Activated naive CD8-positive, alpha-beta T cell treated with anti-CD3 and anti-CD28 coated beads, Interleukin-2, amount 10 ng/mL, durations not matched to agents 7 days and 5 days (primary cell): ENCODE measurements at places on chromosomes 3 and 15. TPM values are rescaled to one million over a fixed set of nuclear protein-coding genes. Genes with fewer than 3 reads are reported as not detected.

DNA sequence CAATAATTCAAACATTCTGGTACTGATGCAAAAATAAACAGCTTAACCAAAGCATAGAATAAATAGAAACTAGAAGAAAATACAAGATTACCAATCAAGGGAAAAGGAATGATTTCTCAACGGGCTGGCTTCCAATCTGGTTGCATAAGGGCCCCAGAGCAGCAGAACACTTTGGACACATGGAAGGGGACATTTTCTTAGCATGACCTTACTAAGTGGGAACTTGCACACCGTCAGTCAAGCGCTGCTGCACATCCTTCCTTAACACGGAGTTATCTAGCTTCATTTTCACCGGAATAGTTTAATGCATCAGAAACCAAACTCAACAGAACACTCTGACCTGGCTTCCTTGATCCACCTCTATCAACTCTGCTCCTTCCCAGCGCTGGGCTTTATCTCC is 388.5 kb downstream of the VPS13C start:
- no peak overlapping the region for H3K4me3 ChIP-seq
- no peak for DNase-seq
- H3K36me3 ChIP-seq: no peaks in the 10 kb centered on the region
- H3K27ac ChIP-seq: no peak overlapping the region
- no peaks in the 10 kb centered on the region for H3K4me1 ChIP-seq
- H3K27me3 ChIP-seq: peaks cover 9% of the 10 kb centered on the region

- DNase-seq: peak; percentile 18
- peaks cover 8% of the 10 kb centered on the region for H3K27me3 ChIP-seq
- H3K4me1 ChIP-seq: peaks cover 34% of the 10 kb centered on the region
- no peak overlapping the region for H3K27ac ChIP-seq
- no peak overlapping the region for H3K4me3 ChIP-seq
Measured at GRCh38 chr15:99454107-99454809, 111.5 kb upstream of the MEF2A start.

- peaks cover 12% of the 10 kb centered on the region for H3K36me3 ChIP-seq
- no peak overlapping the region for H3K27ac ChIP-seq
- H3K4me1 ChIP-seq: peaks cover 57% of the 10 kb centered on the region
- no peak for DNase-seq
- H3K4me3 ChIP-seq: no peak overlapping the region
- no peaks in the 10 kb centered on the region for H3K27me3 ChIP-seq
Measured at GRCh38 chr15:91855684-91856489, 2.4 kb downstream of the SLCO3A1 start.

DNA sequence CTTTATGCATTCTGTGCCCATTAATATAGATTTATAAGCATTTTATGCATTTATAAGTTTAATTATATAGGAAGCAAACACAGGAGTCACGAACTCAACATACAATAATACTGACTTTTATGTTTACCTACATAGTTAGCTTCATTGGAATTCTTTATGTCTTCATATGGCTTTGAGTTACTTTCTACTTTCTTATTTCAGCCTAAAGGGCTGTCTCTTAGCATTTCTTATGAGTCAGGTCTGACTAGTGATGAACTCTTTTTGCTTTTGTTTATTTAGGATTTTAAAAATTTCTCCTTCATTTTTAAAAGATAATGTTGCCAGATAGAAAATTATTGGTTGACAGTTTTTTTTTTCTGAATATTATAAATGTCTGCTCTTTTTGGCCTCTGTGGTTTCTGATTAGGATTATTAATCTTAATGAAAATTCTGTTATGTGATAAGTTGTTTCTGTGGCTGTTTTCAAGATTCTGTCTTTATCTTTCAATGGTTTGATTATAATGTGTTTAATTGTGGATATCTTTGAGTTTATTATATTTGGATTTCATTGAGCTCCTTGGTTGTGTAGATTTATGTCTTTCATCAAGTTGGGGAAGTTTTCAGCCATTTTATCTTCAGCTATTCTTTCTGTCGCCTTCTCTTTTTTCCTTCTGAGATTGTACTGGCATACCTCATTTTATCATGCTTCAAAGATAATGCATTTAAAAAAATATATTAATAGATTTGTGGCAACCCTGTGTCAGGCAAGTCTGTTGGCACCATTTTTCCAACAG is 54.3 kb downstream of the ATP2C1 start:
- no peak for DNase-seq
- H3K36me3 ChIP-seq: peaks cover 40% of the 10 kb centered on the region
- H3K27me3 ChIP-seq: no peaks in the 10 kb centered on the region
- H3K4me3 ChIP-seq: no peak overlapping the region

- H3K27me3 ChIP-seq: peaks cover 1% of the 10 kb centered on the region
- no peak overlapping the region for H3K27ac ChIP-seq
- DNase-seq: no peak
- H3K4me3 ChIP-seq: no peak overlapping the region
- peaks cover 8% of the 10 kb centered on the region for H3K4me1 ChIP-seq
Measured at GRCh38 chr3:187858041-187858440, 112.8 kb upstream of the BCL6 start.

- no peak overlapping the region for H3K27ac ChIP-seq
- no peak for DNase-seq
- H3K4me1 ChIP-seq: no peaks in the 10 kb centered on the region
Measured at GRCh38 chr3:87148020-87148419, 79.1 kb upstream of the CHMP2B start.

DNA sequence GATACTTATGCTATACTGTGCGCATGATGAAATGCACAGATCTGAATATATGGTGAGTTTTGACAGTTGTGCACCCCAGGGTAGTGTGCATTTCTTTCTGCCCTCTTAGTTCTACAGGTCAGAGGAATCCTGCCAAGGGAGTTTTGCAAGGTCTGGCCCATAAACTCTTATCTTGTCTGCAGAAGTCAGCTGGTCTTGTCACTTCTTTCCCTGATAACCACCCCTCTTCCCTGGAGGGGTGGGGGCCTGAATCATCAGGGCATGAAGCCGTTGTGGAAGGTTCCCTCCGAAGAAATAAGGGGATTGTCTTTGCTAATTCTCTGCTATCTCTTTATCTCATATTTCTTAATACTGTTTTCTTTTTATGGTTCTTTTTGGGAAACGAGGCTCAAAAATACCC is 30.4 kb downstream of the TRIM71 start:
- DNase-seq: no peak
- H3K4me1 ChIP-seq: peaks cover 3% of the 10 kb centered on the region
- H3K4me3 ChIP-seq: no peak overlapping the region
- H3K27me3 ChIP-seq: peaks cover 22% of the 10 kb centered on the region

DNA sequence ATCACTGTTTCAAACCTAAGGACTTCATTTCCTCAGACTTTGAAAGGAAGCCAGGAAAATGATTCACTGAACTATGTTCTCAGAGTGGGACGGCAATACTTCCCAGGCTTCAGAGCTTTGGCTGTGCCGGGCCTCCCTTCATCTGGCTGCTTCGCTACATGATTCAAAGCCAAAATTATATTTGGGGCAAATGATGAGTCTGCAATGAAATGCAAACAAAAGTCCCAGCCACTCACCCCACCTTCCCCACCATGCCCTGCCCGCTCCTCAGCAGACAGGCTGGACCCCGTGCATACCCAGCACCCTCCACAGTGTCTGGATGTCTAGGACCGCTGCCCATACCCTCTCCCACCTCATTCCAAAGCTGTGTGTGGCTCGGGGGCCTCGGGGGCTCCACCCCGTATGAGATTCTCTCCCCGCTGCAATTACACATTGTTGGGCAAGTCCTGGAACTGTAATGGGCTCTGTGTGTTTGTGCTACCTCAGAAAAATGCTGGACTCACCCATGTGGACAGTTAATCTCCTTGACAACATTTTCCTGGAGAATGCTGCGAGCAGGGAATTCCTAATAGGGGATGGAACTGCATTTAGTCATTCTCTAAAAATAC is 32.2 kb downstream of the ATP10A start:
- no peaks in the 10 kb centered on the region for H3K27me3 ChIP-seq
- H3K4me3 ChIP-seq: no peak overlapping the region
- H3K27ac ChIP-seq: no peak overlapping the region
- H3K36me3 ChIP-seq: peaks cover 44% of the 10 kb centered on the region
- peaks cover 12% of the 10 kb centered on the region for H3K4me1 ChIP-seq

GRCh38 chr15:24054547-24055245 is 367.6 kb upstream of the NDN start:
- DNase-seq: no peak
- no peak overlapping the region for H3K4me3 ChIP-seq
- H3K27me3 ChIP-seq: no peaks in the 10 kb centered on the region
- H3K36me3 ChIP-seq: no peaks in the 10 kb centered on the region
- H3K4me1 ChIP-seq: no peaks in the 10 kb centered on the region

- H3K27ac ChIP-seq: no peak overlapping the region
- no peak for DNase-seq
- no peaks in the 10 kb centered on the region for H3K27me3 ChIP-seq
- no peaks in the 10 kb centered on the region for H3K4me1 ChIP-seq
- H3K4me3 ChIP-seq: no peak overlapping the region
Measured at GRCh38 chr3:11536936-11537612, 106.6 kb downstream of the VGLL4 start.

DNA sequence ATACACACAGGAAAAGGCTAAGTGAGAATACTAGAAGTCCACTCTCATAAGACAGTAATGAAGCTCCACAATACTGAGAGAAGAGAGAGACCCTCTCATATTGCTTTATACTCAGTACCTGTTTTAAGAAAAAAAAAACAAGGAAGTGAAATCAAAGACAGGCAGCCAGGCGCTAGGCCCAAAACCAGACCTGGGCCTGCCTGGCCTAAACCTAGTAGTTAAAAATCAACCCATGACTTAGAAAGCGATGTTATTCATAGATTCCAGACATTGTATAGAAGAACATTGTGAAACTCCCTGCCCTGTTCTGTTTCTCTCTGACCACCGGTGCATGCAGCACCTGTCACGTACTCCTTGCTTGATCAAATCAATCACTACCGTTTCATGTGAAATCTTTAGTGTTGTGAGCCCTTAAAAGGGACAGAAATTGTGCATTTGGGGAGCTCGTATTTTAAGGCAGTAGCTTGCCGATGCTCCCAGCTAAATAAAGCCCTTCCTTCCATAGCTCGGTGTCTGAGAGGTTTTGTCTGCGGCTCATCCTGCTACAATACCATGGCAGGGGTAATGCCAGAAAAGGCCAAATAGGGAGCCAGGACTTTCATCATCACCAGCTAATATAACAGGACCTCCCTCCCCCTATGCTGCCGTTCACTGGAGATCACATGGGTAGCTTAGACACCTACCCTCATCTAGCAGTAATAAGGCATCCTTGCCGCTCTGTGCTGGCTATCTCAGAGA is 1294.1 kb downstream of the NSUN3 start:
- H3K4me1 ChIP-seq: no peaks in the 10 kb centered on the region
- no peak overlapping the region for H3K27ac ChIP-seq
- H3K4me3 ChIP-seq: no peak overlapping the region
- no peaks in the 10 kb centered on the region for H3K27me3 ChIP-seq
- H3K36me3 ChIP-seq: no peaks in the 10 kb centered on the region

Gene RARB
- not detected for total RNA-seq

Gene MOBP
- total RNA-seq: not detected

Gene SLC15A2
- 3.7 TPM for total RNA-seq

Gene CMTM6
- 37.8 TPM for total RNA-seq
